ENCODE measurements at places on chromosomes 3 and 15. TPM values are rescaled to one million over a fixed set of nuclear protein-coding genes. Genes with fewer than 3 reads are reported as not detected.

CD200R1 gene
- total RNA-seq: 0.83 TPM

ANKRD34C gene
- 0.03 TPM for total RNA-seq

- H3K27me3 ChIP-seq: no peaks in the 10 kb centered on the region
- no peak for DNase-seq
- H3K4me3 ChIP-seq: no peak overlapping the region
- no peaks in the 10 kb centered on the region for H3K36me3 ChIP-seq
Measured at GRCh38 chr15:100588638-100589242, 13.2 kb downstream of the LINS1 start.

- H3K27me3 ChIP-seq: no peaks in the 10 kb centered on the region
- no peaks in the 10 kb centered on the region for H3K4me1 ChIP-seq
- H3K4me3 ChIP-seq: no peak overlapping the region
- H3K36me3 ChIP-seq: no peaks in the 10 kb centered on the region
- H3K27ac ChIP-seq: no peak overlapping the region
- no peak for DNase-seq
Measured at GRCh38 chr3:139325551-139325950, 18.3 kb upstream of the MRPS22 start.

- peak; percentile 95 for DNase-seq
- no peak overlapping the region for H3K4me3 ChIP-seq
- no peaks in the 10 kb centered on the region for H3K36me3 ChIP-seq
- H3K27me3 ChIP-seq: no peaks in the 10 kb centered on the region
- H3K4me1 ChIP-seq: peaks cover 3% of the 10 kb centered on the region
Measured at GRCh38 chr15:57138349-57138788, 219.9 kb downstream of the TCF12 start.

DNA sequence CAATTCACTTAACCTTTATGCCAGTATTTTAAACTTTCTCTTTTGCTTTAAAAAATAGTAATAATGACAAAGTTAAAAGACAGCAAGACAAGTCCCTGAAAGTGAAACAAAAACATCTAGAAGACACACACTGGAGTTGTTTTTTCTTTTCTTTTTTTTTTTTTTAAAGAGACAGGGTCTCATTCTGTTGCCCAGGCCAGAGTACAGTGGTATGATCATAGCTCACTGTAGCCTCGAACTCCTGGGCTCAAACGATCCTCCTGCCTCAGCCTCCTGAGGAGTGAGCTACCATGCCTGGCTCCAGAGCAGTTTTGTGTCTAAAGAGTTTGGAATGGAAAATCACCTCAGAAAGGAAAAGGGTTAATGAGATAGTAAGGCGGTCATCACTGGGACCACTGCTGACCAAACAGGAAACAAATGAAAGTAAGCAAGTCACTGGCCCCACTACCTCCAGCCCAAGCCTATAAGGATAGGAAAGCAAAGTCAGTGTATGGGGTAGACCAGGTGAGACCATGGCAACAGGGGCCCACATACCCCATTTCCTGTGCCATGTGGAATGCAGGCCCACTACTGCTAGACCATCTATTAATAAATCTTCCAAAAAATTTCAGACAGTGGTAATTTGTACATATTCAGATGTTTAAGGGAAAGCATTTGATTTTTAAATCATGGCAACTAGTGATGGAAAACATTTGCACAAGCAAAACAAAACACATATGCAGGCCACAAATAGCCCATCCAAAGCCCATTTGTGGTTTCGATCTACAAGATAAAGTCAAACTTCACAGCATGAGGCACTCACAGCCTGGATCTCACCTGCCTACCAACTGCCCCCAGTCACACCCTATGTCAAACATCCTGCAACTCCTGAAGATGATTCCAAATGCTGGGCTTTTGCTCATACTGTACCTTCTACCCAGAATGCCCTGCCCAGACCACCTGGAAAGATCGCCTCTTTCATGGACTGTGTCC is 62.6 kb downstream of the OSBPL10 start:
- no peak overlapping the region for H3K27ac ChIP-seq
- H3K36me3 ChIP-seq: no peaks in the 10 kb centered on the region
- no peaks in the 10 kb centered on the region for H3K27me3 ChIP-seq
- no peak overlapping the region for H3K4me3 ChIP-seq
- DNase-seq: no peak
- peaks cover 18% of the 10 kb centered on the region for H3K4me1 ChIP-seq

DNA sequence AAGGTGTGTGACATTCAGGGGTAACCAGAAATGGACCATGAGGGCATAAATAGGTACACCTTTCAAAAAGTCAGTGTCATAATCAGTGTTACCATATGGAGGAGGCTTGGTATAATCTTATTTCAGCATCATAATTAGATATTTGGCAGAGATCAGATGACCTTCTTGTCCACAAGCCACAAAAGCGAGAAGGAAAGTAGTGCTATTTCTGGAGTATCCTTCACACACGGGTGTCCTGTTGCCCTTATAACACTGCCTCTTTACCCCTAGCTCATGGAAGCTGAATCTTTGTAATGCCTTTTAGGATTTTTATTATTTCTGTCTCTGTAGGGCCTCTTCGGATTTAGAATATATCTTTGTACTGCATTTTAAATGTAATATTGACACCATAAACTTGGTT is 132.8 kb downstream of the LRIG1 start:
- H3K27ac ChIP-seq: no peak overlapping the region
- no peak overlapping the region for H3K4me3 ChIP-seq
- H3K4me1 ChIP-seq: no peaks in the 10 kb centered on the region
- H3K36me3 ChIP-seq: no peaks in the 10 kb centered on the region

DNA sequence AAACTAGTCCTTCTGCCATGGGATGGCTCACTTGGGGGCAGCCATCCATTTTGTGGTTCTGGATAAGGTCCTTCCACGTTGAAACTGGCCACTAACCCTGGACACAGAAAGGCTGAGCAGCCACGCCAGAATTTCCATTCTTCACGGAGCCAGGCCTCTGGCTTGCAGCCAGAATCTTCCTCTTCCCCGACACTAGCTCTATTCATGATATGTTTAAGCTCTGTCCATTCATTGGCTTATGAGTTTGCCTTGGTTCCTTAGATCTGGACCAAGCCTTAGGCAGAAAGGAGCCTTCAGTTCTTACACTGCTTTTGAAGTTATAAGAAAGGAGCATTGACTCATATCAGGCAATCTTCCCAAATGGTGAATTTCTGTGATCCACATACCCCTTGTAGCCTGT is 288.4 kb upstream of the GOLGA6L4 start:
- H3K27me3 ChIP-seq: no peaks in the 10 kb centered on the region
- H3K4me3 ChIP-seq: no peak overlapping the region
- H3K36me3 ChIP-seq: peaks cover 2% of the 10 kb centered on the region
- H3K4me1 ChIP-seq: no peaks in the 10 kb centered on the region
- H3K27ac ChIP-seq: no peak overlapping the region
- DNase-seq: no peak

KPNA1 gene
- 55.2 TPM for total RNA-seq

SAXO2 gene
- total RNA-seq: 45.7 TPM

GRCh38 chr3:188064831-188065493 is 89.0 kb upstream of the LPP start:
- no peak overlapping the region for H3K4me3 ChIP-seq
- no peaks in the 10 kb centered on the region for H3K27me3 ChIP-seq
- H3K27ac ChIP-seq: no peak overlapping the region
- H3K4me1 ChIP-seq: no peaks in the 10 kb centered on the region
- DNase-seq: peak; percentile 51

DNA sequence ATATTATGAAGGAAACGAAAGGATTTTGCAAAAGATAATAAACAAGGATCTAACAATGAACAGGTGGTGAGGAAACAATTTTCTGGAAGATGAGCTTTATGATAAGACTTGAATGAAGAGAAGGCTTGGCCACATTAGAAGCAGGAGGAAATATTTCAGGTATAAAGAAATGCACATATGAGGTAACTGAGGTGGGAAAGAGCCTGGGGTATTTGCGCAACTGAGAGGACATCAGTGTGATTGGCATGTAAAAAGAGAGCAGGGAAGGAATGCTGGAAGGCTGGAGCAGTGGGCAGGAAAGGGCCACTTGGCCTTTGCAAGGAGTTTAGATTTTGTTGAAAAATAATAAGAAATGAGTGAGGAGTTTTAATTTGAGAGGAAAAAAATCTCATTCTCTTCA is 414.4 kb upstream of the TMCO5A start:
- DNase-seq: no peak
- H3K4me1 ChIP-seq: no peaks in the 10 kb centered on the region
- H3K36me3 ChIP-seq: no peaks in the 10 kb centered on the region
- no peak overlapping the region for H3K4me3 ChIP-seq

RLBP1 gene
- total RNA-seq: not detected

DNA sequence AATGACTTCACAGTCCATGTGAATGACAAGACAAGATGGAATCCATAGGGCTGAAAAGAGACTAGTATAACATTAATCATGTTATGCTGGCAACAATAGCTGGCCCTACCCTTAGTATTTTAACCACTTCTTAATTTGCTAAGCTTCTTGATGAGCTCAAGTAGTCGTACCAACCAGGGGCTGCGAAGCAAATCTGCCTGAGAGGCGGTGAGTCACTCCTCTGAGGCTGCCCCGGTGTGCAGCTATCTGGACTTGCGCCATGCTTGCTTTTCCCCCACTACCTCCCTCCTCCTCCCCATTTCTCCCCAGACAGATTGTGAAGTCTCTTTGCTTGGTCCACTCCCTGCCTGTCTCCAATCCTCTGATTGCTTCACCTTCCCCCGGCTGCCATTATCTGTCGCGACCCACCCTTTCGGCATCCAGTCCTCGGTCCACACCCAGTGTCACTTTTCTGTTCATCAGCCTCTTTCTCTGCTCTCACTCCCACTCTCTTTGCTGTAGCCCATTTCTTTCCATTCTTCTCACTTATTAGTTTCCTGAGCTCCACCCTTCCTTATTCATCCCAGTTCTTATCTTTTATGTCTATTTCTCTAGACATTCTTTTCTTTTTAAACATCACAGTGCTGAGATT is 42.7 kb downstream of the DUT start:
- H3K27ac ChIP-seq: no peak overlapping the region
- H3K27me3 ChIP-seq: no peaks in the 10 kb centered on the region
- H3K4me1 ChIP-seq: no peaks in the 10 kb centered on the region

LRTM1 gene
- not detected for total RNA-seq

IQCF5 gene
- not detected for total RNA-seq

- DNase-seq: no peak
- no peaks in the 10 kb centered on the region for H3K4me1 ChIP-seq
- no peak overlapping the region for H3K4me3 ChIP-seq
- H3K27ac ChIP-seq: no peak overlapping the region
- H3K36me3 ChIP-seq: no peaks in the 10 kb centered on the region
Measured at GRCh38 chr15:77014132-77015081, 19.5 kb downstream of the PSTPIP1 start.

GRCh38 chr15:41969851-41970431 is 2.4 kb downstream of the EHD4 start:
- no peak for DNase-seq
- peaks cover 3% of the 10 kb centered on the region for H3K27me3 ChIP-seq
- no peak overlapping the region for H3K4me3 ChIP-seq
- peaks cover 14% of the 10 kb centered on the region for H3K4me1 ChIP-seq
- H3K36me3 ChIP-seq: no peaks in the 10 kb centered on the region

All from lung (tissue), 17 donors.